Panc1 (cell line): ENCODE measurements at places on chromosomes 7 and 10.

DNA sequence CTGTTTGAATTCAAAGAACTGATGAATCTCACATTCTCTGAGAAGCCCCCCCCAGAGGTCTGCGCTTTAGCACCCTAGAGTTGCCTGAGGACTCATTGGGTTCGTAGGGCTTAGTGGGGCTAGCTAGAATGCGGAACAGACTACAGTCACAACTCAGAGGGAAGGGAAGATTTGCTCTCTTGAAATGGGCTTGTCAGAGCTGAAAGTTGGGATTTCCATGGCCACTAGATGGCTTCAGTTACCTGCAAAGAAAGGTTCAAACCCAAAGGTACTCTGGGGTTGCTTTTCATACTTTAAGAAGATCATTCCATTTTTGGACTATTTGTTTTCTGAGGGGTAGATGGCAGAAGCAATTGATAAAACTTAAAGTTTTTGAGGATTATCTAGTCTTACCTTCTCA, 205.0 kb downstream of the BBS9 start:
- no peak for DNase-seq

- no peak for DNase-seq
Measured at GRCh38 chr7:134645935-134646334, 718 bp upstream of the BPGM start.

GRCh38 chr7:47379629-47380324, 202.1 kb downstream of the TNS3 start:
- DNase-seq, result no peak

DNA sequence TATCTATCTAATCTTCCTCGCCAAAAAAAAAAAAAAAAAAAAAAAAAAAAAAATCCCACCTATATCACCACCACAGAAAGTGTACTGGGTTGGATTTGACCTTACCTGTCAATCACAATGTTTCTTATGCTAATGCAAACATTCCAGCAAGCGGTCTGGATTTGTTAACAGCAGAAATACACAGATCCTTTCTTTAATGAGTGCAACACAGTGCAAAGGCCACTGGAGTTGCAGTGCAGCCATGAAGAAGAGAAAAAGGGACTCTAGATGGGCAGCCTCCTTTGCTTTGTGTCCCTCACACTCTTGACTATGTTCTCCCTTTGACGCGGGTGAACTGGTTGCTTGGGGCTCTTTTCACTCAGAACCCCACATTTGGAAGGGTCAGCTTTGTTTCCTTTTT, 127.3 kb upstream of the PRKCQ start:
- DNase-seq, result no peak

GRCh38 chr7:22563621-22564241, 63.7 kb upstream of the STEAP1B start:
- no peak for DNase-seq

DNA sequence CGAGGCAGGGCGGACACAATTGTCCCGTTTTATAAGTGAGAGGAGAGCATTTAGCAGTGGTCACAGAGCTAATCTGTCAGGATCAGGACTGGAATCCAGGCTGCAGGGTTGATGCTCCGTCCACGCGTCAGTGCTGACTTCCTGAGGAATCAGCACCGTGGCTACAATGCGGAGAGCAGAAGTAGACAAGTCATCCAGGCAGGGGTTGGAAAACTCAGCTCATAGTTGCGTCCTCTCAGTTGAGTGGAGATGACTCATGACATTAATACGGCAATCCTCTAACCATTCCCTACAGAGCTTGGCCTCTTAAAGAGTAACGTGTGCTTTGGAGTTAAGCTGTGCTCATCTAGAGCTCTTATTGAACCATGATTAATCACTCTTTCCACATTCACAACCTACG, 17.1 kb upstream of the HTR5A start:
- DNase-seq, result no peak

GRCh38 chr10:32950591-32951108, 7.4 kb downstream of the ITGB1 start:
- DNase-seq, result no peak

GRCh38 chr7:28224172-28224571, 43.6 kb upstream of the JAZF1 start:
- DNase-seq, result no peak

GRCh38 chr10:110304394-110304779, 333 bp downstream of the SMNDC1 start:
- DNase-seq, result no peak

DNA sequence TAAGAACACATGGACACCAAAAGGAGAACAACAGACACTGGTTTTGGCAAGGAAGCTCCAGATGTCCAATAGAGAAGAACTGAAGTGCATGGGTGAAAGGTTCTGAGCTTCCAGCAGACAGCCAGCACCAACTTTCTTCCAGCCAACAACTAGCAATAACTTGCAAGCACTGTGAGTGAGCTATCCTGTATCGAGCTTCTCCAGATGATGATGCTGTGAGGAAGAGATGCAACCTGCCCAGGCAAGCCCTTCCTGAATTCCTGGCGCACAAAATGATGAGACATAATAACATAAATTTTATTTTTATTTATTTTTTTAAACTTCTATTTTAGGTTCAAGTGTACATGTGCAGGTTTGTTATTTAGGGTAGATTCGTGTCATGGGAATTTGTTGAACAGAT, 692.1 kb downstream of the DNAJB9 start:
- no peak for DNase-seq

- DNase-seq, result no peak
Measured at GRCh38 chr10:3067118-3067858, at the start of gene PFKP. TSS of gene PFKP (plus strand) at chr10:3067548. CDS start at chr10:3067596, 48 bp downstream.

DNA sequence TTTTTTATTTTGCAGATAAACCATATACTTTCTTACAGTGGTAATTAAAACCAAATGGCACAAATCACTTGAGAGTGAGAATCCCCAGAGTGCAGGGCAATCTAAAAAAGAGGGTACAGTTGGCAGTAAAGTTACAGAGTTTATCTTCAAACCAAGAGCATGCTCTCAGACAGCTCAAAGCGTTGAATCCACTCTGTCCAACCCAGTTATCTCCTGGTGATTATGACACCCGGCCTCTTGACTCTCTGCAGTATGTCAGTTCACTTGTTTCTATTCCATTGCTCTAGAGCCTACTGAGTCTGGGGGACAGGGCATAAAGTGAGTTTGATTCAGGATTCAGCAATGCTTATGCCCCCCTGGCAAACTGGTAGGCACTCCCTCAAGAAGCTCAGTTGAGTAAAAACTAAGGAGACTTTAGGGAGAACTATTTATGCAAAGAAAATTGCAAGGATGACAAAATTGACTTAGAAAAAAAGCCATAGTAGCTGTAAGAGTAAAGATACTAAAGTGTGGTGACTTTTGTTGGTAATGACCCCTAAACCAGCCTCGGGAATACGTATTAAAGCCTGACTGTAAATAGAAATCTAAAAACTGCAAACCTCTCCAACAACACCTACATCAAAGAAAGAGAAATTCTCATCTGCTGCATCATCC, 55.5 kb downstream of the COL1A2 start:
- no peak for DNase-seq

GRCh38 chr7:47953822-47954221, 5.6 kb upstream of the PKD1L1 start:
- DNase-seq, result no peak

DNA sequence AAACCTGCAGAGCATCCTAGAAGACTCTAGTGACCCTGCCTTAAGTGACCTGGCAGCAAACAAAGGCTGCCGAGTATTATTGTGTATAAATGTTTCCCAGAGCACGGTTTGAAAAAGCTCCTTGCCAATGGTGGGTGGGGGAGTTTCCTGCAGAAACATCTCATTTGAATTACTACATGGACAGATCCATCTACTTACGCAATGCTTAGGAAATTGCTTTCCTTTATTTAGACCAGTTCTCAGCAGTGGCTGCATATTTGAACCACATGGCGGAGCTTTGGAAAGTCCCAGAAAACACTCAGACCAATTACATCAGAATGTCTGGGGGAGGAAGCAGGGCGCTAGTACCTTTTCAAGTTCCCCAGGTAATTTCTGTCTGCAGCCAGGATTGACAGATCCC, 560.9 kb downstream of the SDK1 start:
- no peak for DNase-seq

DNA sequence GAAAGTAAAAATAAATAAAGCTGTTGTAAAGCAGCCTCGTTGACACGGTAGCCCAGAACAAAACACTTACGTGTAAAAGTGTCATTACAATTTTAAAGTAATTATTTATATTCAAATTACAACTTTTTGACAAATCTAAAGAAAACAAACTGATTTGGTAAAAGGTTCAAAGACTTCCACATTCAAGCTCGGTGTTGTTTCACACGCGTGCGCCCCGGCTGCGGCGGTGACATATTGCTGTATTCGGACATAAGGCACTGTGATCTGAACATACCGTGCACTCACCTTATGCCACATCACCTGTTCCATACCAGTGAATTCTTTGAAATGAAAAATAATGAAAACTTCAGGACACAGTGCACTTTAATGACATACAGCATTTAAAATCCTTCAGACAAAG, 36.9 kb upstream of the RHEB start:
- no peak for DNase-seq

GRCh38 chr7:40909346-40909980, 774.7 kb downstream of the SUGCT start:
- DNase-seq, result no peak

DNA sequence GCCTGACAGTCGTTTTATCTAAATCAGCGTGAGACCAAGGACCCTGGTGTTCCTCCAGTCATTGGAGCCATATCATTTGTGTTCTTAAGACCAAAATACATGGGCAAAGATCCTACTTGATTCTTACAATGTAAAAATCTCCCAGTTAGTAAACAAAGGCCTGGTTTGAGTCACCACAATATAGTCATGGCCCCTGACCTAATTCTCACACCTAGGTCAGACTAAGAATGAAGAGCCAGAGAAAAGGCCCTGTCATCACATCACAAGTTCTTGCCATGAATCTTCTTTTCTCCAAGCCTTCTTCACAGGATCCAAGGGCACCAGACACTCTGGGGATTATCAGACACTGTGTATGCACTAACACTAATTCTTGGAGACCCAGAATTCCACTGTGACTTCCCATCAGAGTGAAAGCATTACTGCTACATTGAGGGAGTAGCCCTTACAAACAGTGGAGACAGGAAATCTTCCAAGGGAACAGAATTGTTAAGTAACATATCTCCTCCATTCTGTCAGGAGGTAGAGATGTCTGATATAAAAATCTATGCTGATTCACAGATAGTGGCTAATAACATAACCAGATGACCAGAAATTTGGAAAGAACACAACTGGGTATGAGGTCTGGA, 7.6 kb upstream of the ERVW-1 start:
- no peak for DNase-seq

GRCh38 chr7:157508477-157508881, 171.7 kb downstream of the DNAJB6 start:
- no peak for DNase-seq

- no peak for DNase-seq
Measured at GRCh38 chr7:107768263-107768662, 24.3 kb downstream of the CBLL1 start.

GRCh38 chr10:62627983-62628382, 176.5 kb upstream of the ADO start:
- no peak for DNase-seq

- no peak for DNase-seq
Measured at GRCh38 chr7:143493751-143494150, 16.1 kb downstream of the TAS2R41 start.

DNA sequence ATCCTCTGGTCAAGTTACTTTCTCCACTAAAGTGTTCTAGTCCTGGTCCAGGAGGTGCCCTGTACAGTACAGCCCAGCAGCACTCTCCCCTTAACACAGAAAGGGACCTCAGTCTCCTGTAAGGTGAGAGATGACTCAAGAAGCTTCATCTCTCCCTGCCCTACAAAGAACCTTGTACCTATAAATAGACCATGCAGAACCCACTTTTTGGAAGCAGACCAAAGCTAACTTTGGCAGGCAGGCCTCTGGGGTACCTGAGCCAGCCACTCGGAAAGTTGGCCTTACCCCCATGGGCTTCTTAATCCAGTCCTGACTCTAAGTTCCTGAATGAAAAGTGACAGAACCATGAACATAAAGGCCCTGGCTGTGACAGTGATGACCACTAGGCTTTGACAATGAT, 454.8 kb downstream of the KCNMA1 start:
- DNase-seq, result no peak

DNA sequence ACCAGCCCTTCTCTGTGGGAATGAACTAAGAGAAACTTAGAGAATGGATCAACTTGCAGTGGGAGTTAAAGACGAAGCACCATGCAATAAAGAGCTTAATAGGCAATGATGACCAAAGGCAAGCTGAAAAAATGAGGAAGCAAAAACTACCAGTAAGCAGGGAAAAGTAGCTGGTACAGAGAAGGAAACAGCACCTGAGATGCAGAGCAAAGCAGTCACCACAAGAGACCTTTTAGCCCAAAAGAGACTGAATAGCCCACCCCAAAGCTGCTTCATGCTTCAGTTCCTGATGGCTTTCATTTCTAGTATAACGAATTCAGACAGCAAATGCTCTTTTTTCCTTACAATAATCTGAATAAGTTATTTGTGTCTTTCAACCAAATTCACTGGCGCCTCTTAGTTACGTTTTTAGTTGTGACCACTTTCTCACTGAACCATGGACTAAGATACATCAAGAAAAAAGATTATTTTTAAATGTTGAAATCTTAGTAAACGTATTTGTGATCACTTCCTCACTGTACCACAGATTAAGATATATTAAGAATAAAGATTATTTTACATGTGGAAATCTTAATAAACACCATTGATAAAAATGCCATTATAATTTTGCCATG, 76.0 kb downstream of the USP6NL start:
- DNase-seq, result no peak

DNA sequence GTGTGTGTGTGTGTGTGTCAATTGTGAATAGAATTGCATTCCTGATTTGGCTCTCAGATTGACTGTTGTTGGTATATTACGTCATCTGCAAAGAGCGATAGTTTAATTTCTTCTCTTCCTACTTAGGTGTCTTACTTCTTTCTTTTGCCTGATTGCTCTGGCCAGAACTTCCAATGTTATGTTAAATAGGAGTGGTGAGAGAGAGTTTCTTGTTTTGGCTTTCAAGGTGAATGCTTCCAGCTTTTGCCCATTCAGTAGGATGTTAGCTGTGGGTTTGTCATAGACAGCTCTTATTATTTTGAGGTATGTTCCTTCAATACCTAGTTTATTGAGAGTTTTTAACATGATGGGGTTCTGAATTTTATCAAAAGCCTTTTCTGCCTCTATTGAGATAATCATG, 34.2 kb upstream of the PRSS37 start:
- no peak for DNase-seq

GRCh38 chr7:142112086-142112485, 568 bp downstream of the MGAM2 start:
- DNase-seq, result no peak

GRCh38 chr10:17134282-17134681, 4.7 kb upstream of the CUBN start:
- no peak for DNase-seq

- DNase-seq, result no peak
Measured at GRCh38 chr10:112202561-112203241, 19.1 kb upstream of the GPAM start.
